ENCODE measurements at places on chromosomes 3 and 15.

DNA sequence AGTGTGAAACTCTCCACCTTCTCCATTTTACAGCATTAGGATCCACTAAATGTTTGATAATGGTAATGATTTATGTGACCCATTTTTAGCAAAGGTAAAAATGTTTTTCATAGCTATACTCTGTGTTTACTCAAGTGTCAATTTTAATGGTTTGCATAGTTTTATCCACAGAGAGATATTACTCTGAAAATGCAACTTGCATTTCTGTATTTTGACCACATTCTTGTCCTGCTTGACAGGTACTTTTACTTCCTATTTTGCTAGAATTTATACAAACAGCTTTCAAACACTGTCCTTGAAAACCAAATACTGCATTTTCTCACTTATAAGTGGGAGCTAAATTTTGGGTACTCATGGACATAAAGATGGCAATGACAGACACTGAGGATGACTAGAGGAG is 62.9 kb downstream of the SERPINI1 start:
- DNase-seq = no peak

DNA sequence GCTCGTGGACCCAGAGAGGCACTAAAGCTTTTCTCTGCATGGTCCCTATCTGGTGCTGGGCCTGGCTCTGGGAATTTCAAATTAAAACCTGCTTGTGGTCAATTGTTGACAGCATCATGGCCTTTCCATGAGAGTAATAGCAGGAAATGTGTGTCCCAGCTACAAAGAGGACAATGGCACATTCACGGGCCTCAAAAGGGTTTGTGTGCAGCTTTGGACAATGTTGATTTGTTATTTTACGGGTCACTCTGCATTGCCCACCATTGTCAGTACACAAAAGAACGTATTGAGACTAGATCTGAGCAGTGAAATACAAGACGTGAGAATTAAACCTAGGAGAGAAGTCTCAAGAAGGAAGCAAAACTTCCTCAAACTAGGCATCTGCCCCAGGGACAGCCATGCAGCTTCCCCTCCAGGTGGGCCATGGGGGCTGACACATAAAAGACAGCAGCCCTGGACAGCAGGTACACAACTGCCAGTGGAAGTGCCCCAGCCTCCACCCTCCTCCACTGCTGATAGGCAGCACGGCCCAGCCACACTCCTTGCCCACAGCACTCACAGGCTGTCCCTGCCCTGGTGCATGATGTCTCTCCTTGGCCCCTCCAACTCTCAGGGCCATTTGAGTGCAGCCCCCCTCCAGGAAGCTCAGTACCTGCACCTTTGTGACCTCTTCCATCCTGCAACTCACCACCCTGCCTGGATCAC is 15.9 kb upstream of the LTF start:
- no peak for DNase-seq

DNA sequence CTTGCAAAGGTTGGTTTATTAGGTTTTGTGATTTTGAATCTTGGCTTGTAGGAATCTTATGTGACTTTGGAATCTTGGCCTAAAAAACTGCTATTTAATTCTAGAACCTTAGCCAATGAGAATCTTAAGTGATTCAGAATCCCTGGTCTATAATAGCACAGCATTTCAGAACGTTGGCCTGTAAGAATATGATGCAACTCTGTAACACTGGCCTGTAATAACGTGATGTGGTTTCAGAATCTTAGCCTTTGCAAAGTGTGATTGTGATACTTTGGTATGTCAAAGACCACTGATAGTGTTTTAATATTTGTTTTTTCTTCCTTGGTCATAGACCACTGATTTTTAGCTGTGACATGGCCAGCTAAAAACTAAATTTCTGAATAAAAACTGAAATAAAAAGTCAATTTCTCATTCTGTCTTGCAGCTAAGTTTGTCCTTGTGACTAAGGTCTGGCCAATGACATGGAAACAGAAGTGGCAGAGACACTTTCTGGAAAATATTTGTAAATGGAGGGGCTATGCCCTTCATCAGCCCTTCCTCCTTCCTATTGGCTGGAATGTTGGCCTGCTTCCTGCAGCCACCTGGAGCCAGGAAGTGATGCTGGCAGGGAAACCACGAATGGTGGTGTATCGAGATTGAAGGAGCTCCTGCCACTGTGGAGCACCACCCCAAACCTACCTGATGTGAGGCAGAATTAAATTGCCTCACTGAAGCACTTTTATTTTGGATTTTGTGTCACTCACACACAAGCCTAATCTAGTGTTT is 42.3 kb upstream of the CORO2B start:
- peak; percentile 72 for DNase-seq

GRCh38 chr3:180341516-180341915 is 260.4 kb upstream of the TTC14 start:
- no peak for DNase-seq

DNA sequence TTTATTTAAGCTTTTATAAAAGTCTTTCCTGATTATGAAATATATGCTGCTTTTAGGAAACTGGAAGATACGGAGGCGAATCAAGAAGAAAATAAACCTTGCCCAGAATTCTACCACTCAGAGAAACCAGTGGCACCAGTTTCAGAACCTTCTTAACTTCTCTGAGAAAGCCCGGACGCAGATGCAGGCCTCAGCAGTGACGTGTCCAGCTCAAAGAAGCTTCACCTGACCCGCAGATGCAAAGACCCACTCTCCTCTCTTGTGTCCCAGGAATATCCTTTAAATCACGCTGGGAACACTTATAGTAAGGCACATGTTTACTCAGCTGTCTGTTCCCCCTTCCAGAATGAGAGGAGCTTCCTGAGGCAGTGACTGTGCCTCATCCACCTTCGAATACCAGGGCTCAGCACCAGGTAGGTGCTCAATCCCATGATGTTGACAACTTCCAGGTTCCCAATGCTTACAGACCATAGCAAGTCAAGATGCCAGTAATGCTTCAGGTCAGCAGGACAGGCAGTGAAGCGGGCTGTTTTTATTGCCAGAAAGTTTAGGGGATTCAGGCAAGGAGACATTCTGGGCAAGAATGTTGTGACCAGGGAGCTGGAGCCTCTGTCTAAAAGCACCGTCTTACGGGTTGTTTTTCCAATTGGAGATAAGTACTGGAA is 39.9 kb upstream of the LDHAL6B start:
- no peak for DNase-seq

DNA sequence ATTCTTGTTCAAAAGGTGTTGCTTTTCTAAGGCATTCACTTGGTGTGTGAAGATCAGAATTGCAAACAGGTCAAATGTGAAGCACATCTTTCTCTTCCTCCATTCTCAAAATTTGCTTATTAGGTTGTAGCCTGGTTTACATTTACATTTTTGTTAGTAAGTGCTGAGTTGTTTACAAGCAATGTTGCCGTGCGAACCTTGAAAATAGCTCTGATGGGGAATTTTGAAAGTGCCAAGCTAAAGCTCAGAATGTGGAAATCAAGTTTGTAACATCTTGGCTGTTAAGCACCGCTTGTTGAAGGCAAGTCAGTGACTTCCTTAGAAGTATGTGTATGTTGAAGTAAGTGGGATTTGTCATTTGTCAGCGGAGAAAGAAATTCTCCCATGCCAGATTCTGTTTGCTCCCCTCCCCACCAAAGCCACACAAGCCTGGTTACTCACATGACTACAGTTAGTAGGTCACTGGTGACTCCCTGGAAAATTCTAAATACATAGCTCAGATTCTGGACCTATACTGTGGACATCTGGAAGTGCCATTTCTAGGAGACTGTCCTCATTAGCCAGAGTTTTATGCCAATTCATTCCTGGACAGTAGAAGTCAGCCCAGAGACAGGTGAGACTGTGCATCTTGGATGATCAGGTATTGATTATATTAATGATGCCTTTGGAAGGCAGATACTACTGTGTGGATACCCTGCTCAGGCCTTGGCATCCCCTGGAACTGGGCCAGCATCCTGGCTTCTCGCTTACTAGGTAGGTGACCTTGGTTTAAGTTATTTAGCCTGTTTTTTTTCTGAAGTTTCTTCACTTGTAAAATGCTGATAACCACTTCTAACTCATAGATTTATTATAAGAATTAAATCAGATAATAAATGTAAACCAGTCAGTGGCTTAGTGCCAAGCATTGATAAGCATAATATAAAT is 390.6 kb upstream of the SEMA6D start:
- DNase-seq = no peak

- no peak for DNase-seq
Measured at GRCh38 chr3:127458696-127459604, 131.6 kb downstream of the TPRA1 start.

- DNase-seq = no peak
Measured at GRCh38 chr15:60957111-60957510, 272.0 kb downstream of the RORA start.

GRCh38 chr3:141828890-141829289 is 47.6 kb upstream of the ATP1B3 start:
- peak; percentile 15 for DNase-seq

DNA sequence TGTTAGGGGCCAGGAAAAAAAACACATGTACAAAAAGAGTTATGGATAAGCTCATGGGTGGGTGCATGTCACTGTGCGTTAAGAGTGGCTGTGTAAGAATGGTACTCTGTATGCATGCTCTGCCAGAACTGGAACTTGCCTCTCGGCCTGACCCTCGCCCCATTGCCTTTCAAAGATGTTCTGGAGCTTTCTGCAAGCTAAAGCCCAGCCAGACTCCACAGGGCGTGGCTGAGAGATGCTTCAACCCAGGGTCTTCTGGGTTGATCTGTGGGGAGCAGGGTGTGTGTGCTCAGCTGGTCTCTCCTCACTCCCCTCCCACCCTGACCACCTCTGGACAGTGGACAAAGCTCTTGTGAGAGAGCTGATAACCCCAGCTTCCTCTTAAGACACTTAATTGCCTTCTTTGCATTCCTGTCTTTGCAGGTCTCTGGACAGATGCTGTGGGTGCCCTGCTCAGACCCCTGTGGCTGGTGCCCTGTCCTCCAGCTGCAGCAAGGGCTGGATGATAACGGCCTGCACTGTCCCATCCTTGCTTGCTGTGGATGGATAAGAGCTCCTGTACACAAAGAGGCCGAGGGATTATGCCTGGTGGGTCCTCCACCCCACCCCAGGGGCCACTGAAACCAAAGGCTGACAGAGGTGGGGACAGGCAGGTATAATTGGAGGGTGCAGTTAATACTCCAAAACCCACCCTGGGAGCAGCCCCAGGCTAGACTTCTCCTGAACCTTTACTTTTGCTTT is 28.7 kb downstream of the ALDH1L1 start:
- DNase-seq = no peak

All from hepatic stellate cell (primary cell).